Keratinocyte (primary cell): ENCODE measurements at places on chromosomes 1 and 21. TPM values are rescaled to one million over a fixed set of nuclear protein-coding genes. Genes with fewer than 3 reads are reported as not detected.

- no peak overlapping the region for H3K27ac ChIP-seq
- no peaks in the 10 kb centered on the region for H3K27me3 ChIP-seq
- H3K4me1 ChIP-seq, result peaks cover 36% of the 10 kb centered on the region
- H3K36me3 ChIP-seq, result no peaks in the 10 kb centered on the region
- DNase-seq, result no peak
- H3K4me3 ChIP-seq, result no peak overlapping the region
These were observed 85.2 kb upstream of the RUNX1 start for GRCh38 chr21:35134309-35134708.

DNA sequence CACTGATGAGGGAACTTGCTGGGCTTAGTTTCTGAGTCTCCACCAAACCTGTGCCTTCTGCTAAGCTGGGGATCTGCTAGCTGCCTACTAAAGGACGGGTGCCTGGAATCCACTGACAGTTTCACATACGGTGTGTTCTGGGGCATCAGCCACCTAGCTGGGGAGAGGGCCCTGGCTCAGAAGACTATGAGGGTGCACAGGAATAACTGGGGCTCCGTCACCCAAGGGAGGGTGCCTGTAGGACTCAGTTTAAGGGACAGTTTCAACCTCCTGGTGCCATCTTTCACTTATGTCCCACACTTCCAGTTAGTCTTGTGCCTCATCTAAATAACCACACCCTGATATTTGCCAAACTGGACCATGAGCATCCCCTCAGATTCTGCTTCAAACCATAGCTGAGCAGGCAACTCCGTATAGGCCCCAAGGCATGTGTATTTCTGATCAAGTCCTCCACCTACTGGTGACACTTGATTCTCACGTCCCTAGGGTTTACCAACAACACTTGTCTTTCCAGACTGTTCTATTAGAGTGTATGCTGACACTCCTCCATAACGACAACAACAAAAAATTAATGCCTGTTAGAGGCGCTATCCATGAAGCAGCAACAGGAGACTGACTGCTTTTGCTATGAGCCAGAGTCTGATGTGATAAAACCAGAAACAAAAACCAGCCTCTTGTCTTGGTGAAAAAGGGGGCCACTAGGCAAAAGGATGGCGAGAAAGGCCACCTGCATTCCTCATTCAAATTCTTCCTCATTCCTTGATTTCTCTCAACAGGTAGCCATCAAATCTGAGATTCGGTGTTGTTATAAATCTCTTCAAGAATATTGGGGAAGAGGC lies 55.0 kb upstream of the PAXBP1 start:
- no peak overlapping the region for H3K4me3 ChIP-seq
- H3K36me3 ChIP-seq, result no peaks in the 10 kb centered on the region
- DNase-seq, result no peak

DNA sequence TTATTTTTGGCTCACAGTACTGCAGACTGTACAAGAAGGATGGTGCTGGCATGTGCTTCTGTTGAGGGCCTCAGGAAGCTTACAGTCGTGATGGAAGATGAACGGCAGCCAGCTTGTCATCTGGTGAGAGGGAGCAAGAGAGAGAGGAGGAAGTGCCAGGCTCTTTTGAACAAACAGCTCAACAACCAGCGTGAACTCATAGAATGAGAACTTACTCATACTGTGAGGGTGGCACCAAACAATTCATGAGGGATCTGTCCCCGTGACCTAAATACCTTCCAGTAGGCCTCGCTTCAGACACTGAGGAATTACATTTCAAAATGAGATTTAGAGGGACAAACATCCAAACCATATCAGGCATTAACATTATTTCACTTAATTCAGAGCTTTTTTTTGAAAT lies 84.7 kb downstream of the PKN2 start:
- no peak overlapping the region for H3K27ac ChIP-seq
- no peaks in the 10 kb centered on the region for H3K27me3 ChIP-seq
- peaks cover 9% of the 10 kb centered on the region for H3K4me1 ChIP-seq
- no peak overlapping the region for H3K4me3 ChIP-seq
- DNase-seq, result no peak
- H3K36me3 ChIP-seq, result no peaks in the 10 kb centered on the region

DNA sequence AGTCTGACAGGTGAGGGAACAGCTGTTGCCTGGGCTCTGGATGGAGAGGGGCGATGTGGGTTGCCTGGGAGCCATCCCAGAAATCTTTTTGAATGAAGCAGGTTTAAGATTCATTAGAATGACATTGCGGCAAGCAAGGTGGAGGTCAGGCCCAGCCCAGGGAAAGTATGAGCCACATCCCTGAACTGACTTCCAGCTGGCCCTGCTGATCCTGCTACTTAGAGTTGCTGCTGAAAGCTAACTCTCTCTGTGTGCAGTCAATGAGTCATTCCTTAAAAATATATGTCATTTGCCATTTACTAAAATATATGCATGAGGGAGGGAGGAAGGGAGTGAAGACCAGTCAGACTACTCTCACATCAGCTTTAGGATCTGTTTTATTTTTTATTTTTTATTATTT lies 54.3 kb upstream of the RAB3GAP2 start:
- H3K27ac ChIP-seq, result no peak overlapping the region
- DNase-seq, result peak; percentile 23

GRCh38 chr1:3772027-3772714 lies 378 bp upstream of the SMIM1 start:
- no peaks in the 10 kb centered on the region for H3K27me3 ChIP-seq
- H3K4me3 ChIP-seq, result peak overlapping the region; percentile 52
- no peaks in the 10 kb centered on the region for H3K36me3 ChIP-seq
- H3K4me1 ChIP-seq, result peaks cover 5% of the 10 kb centered on the region

GRCh38 chr1:116763116-116763786 lies 9.0 kb downstream of the CD2 start:
- no peaks in the 10 kb centered on the region for H3K27me3 ChIP-seq
- no peak overlapping the region for H3K4me3 ChIP-seq
- H3K27ac ChIP-seq, result no peak overlapping the region
- no peaks in the 10 kb centered on the region for H3K4me1 ChIP-seq
- no peak for DNase-seq

- no peaks in the 10 kb centered on the region for H3K27me3 ChIP-seq
- no peak overlapping the region for H3K27ac ChIP-seq
- H3K36me3 ChIP-seq, result no peaks in the 10 kb centered on the region
- peaks cover 19% of the 10 kb centered on the region for H3K4me1 ChIP-seq
These were observed 11.3 kb upstream of the DIPK1A start for GRCh38 chr1:92972409-92973129.

DNA sequence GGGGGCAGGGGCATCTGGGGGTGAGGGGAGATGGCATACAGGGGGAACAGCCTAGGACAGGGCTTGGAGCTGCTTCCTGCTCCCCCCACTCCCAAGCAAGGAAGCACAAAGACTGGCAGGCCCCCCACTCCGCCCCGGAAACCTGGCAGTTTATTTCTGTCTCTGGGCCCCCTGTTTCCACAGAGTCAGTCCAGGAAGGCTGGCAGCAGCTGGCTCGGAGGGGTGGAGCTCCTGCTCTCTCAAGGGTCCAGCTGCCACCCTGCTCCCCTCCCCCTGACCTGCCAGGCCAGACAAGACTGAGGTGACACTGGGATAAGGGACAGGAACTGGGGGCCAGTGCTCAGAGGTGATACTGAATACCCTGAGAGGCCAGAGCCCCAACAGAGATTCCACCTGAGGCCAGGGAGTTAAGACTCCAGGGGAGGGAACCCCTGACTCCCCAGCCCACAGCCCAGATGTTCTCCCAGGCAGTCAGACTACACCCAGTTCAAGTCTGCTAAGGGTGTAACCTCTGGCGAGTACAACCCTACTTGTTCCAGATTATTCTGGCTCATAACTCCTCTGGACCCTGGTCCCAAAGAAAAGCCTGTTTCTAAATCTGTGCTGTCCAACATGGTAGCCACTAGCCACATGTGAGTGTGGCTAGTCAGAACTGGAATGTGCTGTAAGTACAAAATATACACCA lies 26.3 kb downstream of the AHDC1 start:
- peaks cover 31% of the 10 kb centered on the region for H3K4me1 ChIP-seq
- H3K4me3 ChIP-seq, result no peak overlapping the region
- H3K27ac ChIP-seq, result no peak overlapping the region
- peaks cover 9% of the 10 kb centered on the region for H3K36me3 ChIP-seq

DNA sequence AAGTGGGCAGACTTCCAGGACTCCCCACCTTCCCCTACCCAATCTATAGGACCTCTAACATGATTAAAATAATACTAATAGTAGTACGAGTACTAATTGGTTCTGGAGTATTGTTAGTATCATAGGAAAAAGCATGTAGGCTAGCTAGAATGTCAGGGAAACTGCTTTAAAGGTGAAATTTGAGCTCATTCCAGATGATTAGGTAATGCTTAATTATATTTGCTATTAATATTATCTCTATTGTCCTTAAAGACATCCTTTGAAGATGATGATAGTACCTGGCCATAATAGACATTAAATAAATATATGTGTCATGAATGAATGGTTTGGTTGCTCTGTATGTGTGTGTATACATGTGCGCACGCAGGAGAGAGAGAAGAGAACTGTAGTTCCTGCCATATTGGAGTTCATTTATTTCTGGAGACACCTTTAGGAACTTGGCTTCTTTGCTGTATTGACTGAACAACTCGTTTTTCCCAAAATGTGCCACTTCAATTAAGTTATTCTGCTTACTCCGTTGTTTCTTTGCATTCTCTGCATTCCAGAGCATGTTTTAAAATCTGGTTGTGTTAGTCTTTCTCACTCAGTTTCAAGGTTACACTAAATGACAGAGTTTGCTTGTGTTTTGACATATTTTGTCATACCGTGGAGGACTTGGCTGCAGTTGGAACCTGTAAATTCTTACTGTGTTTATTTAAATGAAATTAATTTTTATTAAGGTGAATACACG lies 117.1 kb downstream of the OSBPL9 start:
- peaks cover 3% of the 10 kb centered on the region for H3K4me1 ChIP-seq
- no peaks in the 10 kb centered on the region for H3K27me3 ChIP-seq
- no peak overlapping the region for H3K4me3 ChIP-seq

DNA sequence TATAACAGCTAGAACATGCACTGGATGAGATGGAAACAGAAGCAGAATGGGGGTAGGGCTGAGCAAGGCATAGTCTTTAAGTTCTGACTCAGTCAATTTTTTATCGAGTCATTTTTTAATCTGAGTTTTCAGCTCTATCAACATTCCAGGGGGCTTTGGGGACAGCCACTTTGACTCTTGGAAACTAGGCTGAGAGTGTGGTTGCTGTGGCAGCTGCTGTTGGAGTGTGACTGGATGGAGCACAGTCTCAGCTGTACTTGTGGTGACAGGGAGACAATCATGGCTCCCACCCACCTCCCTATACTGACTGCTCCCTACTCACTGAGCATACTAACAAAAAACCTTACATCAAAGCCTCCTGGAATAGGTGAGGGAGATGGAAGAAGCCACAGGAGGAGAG lies 25.0 kb downstream of the GJA5 start:
- H3K4me1 ChIP-seq, result no peaks in the 10 kb centered on the region
- no peak for DNase-seq
- no peaks in the 10 kb centered on the region for H3K36me3 ChIP-seq
- H3K4me3 ChIP-seq, result no peak overlapping the region
- no peaks in the 10 kb centered on the region for H3K27me3 ChIP-seq

GRCh38 chr1:50667272-50667671 lies 244.0 kb upstream of the DMRTA2 start:
- no peak for DNase-seq
- no peak overlapping the region for H3K4me3 ChIP-seq
- no peaks in the 10 kb centered on the region for H3K27me3 ChIP-seq
- no peaks in the 10 kb centered on the region for H3K36me3 ChIP-seq

- H3K27me3 ChIP-seq, result peaks cover 4% of the 10 kb centered on the region
- no peak for DNase-seq
- H3K4me3 ChIP-seq, result no peak overlapping the region
- peaks cover 19% of the 10 kb centered on the region for H3K4me1 ChIP-seq
- H3K36me3 ChIP-seq, result no peaks in the 10 kb centered on the region
These were observed 35.9 kb downstream of the TMCC2 start for GRCh38 chr1:205263580-205264190.

GRCh38 chr1:230123280-230124185 lies 56.5 kb downstream of the GALNT2 start:
- no peaks in the 10 kb centered on the region for H3K27me3 ChIP-seq
- peak overlapping the region; percentile 57 for H3K27ac ChIP-seq
- peaks cover 8% of the 10 kb centered on the region for H3K36me3 ChIP-seq
- DNase-seq, result no peak

- no peak overlapping the region for H3K27ac ChIP-seq
- no peak overlapping the region for H3K4me3 ChIP-seq
- H3K36me3 ChIP-seq, result no peaks in the 10 kb centered on the region
- peak; percentile 48 for DNase-seq
- no peaks in the 10 kb centered on the region for H3K27me3 ChIP-seq
These were observed 59.0 kb upstream of the CD1D start for GRCh38 chr1:158121604-158122254.

DNA sequence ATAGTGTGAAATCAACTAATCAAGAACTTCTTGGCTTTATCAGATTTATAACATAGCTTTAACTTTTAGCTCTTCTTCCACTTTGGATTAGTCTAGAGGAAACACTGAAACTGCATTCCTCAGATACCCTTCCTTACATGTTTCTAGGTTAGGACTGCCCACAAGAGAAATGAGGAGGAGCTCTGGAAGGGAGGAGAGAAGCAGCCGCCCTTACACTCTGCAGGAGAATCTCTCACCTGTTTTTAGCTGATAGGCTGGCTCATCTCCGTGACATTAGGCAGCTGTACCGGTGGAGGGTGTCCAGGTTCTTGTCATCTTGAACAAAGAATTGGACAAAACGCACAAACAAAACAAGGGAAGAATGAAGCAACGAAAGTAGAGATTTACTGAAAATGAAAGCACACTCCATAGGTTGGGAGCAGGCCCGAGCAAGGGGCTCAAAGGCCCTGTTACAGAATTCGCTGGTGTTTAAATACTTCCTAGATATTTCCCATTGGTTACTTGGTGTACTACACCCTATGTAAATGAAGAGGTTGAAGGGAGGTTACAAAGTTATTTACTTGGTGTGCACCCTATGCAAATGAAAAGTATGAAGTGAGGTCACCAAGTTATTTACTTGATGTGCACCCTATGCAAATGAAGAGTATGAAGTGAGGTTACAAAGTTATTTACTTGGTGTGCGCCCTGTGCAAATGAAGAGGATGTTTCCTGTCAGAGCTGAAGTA lies 524.9 kb upstream of the CHRM3 start:
- no peaks in the 10 kb centered on the region for H3K27me3 ChIP-seq
- H3K4me1 ChIP-seq, result no peaks in the 10 kb centered on the region
- no peak for DNase-seq
- H3K36me3 ChIP-seq, result no peaks in the 10 kb centered on the region
- H3K4me3 ChIP-seq, result no peak overlapping the region

- no peaks in the 10 kb centered on the region for H3K27me3 ChIP-seq
- no peaks in the 10 kb centered on the region for H3K4me1 ChIP-seq
- peaks cover 70% of the 10 kb centered on the region for H3K36me3 ChIP-seq
- no peak overlapping the region for H3K4me3 ChIP-seq
- no peak for DNase-seq
These were observed 81.7 kb downstream of the PIK3CD start for GRCh38 chr1:9733160-9733789.

- H3K4me3 ChIP-seq, result no peak overlapping the region
- no peaks in the 10 kb centered on the region for H3K27me3 ChIP-seq
- DNase-seq, result no peak
- H3K4me1 ChIP-seq, result no peaks in the 10 kb centered on the region
These were observed 75.6 kb downstream of the PLA2G4A start for GRCh38 chr1:186904361-186904760.

- H3K27ac ChIP-seq, result no peak overlapping the region
- H3K27me3 ChIP-seq, result no peaks in the 10 kb centered on the region
- no peaks in the 10 kb centered on the region for H3K4me1 ChIP-seq
- no peaks in the 10 kb centered on the region for H3K36me3 ChIP-seq
These were observed 837.9 kb upstream of the CXADR start for GRCh38 chr21:16674949-16675348.

Gene CYP4X1
- polyA plus RNA-seq, result 0.93 to 1.2 TPM (median 1.00 TPM) in 3 replicates

Gene CAPN9
- polyA plus RNA-seq, result not detected in 3 replicates

Gene DDAH1
- 2.3 to 7.5 TPM (median 5.8 TPM) in 3 replicates for polyA plus RNA-seq

Gene PADI1
- polyA plus RNA-seq, result 0.96 to 2.1 TPM (median 1.0 TPM) in 3 replicates

Gene FMO3
- polyA plus RNA-seq, result not detected in 3 replicates

Gene SPRR2B
- 0.45 to 0.48 TPM in 2 of 3 replicates, not detected in the other for polyA plus RNA-seq

Gene LCE3D
- 1.2 to 9.1 TPM (median 4.4 TPM) in 3 replicates for polyA plus RNA-seq

Gene RASSF5
- 2.1 to 2.5 TPM (median 2.4 TPM) in 3 replicates for polyA plus RNA-seq

Gene MCOLN3
- 5.5 to 16.2 TPM (median 15.4 TPM) in 3 replicates for polyA plus RNA-seq

Gene THEMIS2
- polyA plus RNA-seq, result 1.3 to 3.5 TPM (median 1.6 TPM) in 3 replicates
